ENCODE measurements at places on chromosomes 1 and 21.

- DNase-seq: peak; percentile 39
Measured at GRCh38 chr1:15141935-15142539, 11.5 kb upstream of the TMEM51 start.

DNA sequence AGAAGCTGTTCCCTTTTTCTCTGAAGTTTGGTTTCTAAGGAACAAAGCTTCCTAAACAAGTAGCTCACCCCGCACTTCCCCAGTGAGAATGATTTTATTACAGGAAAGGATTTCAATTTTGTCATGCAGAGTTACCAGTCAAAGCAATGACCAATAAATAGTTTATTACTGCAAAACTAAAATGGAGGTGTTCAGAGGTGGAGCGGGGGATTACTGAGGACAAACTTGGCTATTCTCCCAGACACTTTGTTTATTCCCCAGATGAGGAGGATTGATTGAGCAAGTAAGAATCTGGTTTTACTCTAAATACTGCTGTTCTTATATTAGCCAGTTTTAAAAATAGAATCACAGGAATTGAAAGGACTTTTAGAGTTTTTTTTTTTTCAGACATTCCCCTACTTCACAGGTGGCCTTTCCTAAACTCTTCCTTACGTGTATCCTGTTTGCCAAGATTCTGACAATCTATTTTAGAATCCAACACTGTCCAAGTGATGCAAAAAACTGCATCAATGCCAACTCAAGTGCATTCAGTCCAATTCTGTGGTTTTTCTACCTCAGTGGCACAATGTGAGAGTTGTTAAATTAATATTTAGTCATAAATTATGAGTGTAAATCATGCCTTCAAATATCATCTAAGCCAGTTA lies 136.1 kb downstream of the TNFSF18 start:
- peak; percentile 66 for DNase-seq

GRCh38 chr1:1225913-1226312 lies 5.9 kb downstream of the SDF4 start:
- DNase-seq: no peak

- peak; percentile 86 for DNase-seq
Measured at GRCh38 chr1:52365071-52365745, 797 bp downstream of the CC2D1B start.

DNA sequence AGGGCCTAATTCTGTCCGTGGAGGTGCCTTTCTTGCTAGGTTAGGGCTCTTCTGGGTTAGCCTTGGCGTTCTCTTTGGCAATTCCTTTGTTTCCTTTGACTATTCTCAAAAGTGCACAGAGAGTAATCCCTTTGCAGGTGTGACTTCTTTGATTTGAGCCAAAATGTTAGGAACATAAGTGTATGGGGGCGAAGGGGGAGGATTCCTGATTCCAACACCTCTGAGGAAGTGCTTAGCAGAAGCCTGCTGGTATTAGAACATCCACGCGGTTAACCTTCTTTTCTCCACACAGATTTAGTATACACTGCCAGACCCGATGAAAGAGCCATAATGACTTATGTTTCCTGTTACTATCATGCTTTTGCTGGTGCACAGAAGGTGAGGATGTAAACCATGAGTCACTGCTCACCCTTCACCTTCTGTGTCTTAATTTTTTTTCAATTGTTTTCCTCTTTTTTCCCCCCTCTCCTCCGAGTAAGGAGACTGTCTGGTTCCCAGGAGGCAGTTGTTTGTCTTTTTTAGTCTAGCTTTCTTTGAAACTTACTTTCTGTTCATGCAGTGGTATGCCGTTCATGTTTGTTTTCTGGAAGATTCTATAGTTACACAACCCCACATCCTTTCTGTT lies 48.0 kb downstream of the ACTN2 start:
- peak; percentile 9 for DNase-seq

GRCh38 chr1:213061263-213061662 lies 10.2 kb downstream of the RPS6KC1 start:
- no peak for DNase-seq

GRCh38 chr1:45103534-45103933 lies 91.5 kb downstream of the UROD start:
- DNase-seq: no peak

DNA sequence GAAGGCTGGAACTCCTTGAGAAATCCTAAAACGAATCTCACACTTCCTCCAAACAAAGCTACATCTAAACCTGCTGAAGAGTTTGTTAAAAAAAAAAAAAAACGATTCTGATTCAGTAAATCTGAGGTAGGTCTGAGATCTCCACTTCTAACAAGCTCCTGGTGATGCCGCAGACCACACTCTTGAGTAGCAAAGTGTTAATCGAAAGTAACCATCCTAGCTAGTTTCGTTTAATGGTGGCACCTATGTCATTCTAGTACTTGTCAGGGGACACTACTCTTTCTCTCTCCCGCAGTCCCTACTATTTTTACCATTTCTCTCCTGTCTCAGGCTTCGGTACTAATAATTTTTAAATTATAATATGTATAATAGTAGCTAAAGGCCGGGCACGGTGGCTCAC lies 2.1 kb downstream of the CLCC1 start:
- no peak for DNase-seq

DNA sequence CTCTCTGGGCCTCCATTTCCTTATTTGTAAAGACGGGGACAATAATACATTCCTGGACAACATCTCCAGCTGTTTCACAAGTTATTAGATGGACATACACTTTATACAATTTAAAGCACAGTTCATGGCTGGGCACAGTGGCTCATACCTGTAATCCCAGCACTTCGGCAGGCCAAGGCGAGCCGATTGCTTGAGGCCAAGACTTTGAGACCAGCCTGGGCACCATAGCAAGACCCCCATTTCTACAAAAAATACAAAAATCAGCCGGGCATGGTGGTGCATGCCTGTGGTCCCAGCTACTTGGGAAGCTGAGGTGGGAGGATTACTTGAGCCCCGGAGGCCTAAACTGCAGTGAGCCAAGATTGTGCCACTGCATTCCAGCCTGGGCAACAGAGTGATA lies 34.1 kb downstream of the IGSF21 start:
- DNase-seq: no peak

- peak; percentile 68 for DNase-seq
Measured at GRCh38 chr1:110440877-110441276, 10.1 kb upstream of the PROK1 start.

DNA sequence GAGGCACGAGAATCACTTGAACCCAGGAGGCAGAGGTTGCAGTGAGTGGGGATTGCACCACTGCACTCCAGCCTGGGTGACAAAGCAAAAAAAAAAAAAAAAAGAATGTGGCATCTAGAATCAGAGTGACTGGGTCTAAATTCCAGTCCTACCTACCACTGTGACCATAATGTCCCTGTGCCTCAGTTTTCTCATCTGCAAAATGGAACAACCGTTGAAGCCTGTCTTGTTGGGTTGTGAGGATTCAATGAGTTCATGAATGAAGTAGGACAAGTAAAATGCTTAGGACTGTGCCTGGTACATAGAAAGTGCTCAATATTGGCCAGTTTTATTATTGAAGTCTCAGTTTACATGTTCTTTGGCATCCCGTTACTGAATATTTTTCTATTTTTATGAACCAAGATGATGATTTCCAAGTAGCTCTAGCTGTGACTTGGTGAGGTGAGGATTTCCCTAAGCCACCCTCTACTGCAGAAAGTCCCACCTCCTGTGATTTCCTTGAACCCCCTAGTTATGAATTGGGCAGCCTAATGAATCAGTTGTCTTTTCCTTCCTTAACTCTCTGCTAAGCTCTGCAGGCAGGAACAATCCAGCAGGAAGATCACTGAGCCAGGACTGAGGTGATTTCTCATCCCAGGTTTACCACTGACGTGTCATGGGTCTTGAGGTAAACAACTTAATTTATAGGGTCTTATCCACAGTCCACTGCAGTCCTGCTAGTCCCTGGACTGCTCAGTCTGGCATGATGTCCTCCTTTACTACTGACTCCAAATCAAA lies 18.9 kb upstream of the MEAF6 start:
- no peak for DNase-seq

DNA sequence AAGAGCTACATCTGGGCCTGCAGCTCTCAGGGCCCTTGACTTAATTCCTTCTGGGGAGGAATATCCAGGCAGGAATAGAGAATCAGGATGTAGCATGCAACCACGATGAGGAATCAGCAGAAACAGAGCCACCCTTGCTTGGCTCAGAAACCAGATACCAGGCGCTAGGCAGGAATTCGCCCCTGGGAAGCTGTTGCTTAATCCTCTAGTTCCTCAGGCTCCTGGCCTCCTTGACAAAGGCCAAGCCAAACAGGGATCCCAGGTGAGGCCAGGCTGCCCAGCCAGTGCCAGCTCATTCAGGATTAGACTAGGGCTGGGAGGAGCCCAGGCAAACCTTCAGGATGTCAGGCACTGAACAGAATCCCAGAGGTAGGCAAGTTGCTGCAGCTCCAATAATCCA lies 48.2 kb upstream of the IRF2BP2 start:
- DNase-seq: peak; percentile 72

DNA sequence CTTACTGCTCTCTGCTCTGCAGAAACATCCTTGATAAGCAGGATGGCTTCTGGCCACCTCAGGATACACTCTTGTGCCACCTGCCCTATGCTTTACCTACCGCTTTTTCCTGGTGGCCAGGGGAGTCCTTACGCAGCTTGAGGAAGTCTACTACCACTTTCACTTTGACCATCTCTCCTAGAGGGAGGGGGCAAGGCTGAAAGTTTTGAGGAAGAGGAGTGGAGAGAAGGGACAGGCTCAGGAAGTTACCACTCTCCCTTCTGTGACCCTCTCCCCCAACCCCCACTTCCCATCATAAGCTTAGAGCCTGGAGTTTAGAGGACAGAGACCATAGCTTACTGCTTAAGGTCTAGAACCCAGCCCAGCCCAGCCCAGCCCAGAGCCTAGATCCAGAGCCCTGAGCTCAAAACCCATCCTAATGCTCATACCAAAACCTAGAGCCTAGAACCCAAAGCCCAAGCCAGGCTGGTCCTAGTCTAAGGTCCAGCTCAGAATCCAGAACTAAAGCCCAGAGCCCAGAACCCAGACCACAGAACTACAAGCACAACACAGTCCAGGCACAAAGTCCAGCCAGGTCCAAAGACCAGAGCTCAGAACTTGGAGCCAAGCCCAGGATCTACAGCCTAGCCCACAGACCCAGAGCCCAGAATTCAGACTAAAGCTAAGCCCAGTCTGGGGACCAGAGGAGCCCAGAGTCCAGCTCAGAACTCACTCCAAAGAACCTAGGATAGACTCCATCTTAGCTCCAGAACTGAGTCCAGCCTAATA lies 18.0 kb upstream of the MFSD2A start:
- no peak for DNase-seq

GRCh38 chr1:69175053-69175452 lies 392.7 kb upstream of the LRRC7 start:
- no peak for DNase-seq

DNA sequence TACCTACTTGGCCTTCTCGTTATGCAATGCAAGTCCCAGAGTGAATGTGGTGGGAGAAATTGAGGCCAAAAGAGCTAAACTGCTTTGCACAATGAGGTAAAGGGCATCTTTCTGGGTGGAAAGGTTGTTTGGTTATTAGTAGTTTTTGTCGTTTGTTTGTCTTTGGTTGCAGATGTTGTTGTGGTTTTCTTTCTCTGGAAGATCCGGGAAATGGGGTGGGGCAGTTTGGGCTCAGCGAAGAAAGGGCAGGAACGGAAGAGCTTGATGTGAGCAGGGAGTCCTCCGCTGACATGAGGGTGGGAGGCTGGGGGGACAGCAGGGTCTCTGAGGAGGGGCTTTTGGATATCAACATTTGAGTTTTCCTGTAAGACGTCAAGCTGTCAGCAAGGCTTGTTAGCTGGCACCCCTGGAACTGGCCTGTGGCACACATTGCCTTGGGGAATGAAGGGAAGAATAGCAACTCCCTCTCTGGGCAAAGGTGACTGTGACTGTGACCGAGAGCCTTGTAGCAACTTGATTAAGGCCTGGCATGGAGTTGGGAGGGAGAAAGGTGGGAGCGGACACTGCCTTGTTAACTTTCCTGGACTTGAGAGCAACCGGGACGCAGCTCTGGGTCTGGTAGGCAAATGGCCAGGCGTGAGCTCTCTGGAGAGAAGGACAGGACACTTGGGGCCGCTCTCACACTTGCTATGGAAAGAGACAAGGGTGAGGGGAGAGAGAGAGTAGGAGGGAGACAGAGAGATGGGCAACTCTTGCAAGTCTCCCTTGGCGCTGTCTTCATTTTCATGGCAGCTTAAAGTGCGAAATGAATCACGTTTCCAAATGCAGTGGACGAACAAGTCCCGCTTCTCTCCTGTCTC lies 15.4 kb upstream of the OPRD1 start:
- DNase-seq: no peak

DNA sequence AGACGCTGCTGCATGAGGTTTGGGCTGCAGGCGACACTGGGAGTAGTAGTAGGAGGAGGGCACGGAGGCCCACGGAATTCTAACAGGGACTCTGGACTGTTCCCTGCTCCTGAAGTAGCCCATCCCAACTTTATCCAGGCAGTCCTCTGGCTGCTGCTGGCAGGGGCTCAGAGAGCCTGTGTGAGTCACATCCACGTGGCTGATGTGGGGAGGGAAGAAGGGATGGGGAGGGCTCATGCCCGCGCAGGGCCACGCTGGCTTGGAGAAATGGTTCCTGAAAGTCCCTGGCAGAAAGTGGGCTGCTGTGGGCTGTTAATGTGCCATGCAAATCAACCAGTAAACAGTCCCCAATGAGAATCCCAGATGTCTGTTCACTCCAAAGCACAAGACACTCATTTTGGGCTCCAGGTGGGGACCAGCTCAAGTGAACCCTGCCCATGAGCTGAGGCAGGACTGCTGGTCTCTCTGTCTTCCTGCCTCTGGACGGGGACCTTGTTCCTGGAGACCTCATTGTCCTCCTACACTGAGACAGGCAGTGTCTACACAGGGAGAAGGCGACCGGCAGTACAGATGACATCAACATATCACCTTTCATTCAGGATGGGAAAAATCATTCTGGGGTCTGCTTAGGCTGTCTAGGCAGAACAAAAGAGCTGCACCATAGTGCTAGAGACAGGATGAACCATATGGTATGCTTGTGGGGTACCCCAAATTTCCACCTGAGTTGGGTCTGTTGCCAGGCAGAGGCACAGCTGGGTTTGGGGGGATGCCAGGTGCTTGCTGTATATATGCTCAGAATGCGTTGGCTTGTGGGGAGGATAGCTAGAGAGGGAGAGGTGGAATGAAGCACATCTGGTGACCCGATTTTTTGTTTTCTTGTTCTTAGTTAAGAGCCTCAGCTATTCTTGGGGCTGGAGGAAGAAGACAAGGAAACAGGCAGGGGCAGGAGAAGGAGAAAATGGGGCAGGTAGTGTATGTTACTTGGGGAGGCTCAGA lies 57.9 kb upstream of the FMOD start:
- peak; percentile 78 for DNase-seq

DNA sequence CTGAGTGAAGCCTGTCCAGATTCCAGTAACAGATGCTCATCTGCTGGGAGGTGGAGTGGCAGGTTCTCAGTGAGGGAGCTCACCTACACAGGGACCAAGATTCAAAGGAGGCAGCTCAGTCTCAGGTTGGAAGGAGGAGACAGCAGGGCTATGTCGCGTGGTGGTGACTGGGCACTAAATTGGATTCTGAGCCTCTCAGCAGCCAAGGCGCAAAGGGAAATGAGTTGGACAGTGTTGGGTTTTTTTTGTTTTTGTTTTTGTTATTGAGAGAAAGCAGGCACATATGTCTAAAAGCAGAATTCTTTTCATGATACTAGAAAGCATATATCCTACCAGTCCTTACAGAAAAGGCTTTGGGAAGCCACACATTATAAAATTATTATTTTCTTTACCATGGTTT lies 26.2 kb downstream of the UMODL1 start:
- DNase-seq: no peak

GRCh38 chr1:149879556-149879955 lies 19.8 kb upstream of the BOLA1 start:
- no peak for DNase-seq

- peak; percentile 57 for DNase-seq
Measured at GRCh38 chr21:35408401-35408800, 359.3 kb upstream of the RUNX1 start.
